ENCODE measurements at places on chromosomes 1 and 21.

- no peak for DNase-seq
Observed at GRCh38 chr1:22916471-22916820, 56.2 kb downstream of the LACTBL1 start.

- no peak for DNase-seq
Observed at GRCh38 chr1:168782559-168783116, 53.6 kb upstream of the DPT start.

DNA sequence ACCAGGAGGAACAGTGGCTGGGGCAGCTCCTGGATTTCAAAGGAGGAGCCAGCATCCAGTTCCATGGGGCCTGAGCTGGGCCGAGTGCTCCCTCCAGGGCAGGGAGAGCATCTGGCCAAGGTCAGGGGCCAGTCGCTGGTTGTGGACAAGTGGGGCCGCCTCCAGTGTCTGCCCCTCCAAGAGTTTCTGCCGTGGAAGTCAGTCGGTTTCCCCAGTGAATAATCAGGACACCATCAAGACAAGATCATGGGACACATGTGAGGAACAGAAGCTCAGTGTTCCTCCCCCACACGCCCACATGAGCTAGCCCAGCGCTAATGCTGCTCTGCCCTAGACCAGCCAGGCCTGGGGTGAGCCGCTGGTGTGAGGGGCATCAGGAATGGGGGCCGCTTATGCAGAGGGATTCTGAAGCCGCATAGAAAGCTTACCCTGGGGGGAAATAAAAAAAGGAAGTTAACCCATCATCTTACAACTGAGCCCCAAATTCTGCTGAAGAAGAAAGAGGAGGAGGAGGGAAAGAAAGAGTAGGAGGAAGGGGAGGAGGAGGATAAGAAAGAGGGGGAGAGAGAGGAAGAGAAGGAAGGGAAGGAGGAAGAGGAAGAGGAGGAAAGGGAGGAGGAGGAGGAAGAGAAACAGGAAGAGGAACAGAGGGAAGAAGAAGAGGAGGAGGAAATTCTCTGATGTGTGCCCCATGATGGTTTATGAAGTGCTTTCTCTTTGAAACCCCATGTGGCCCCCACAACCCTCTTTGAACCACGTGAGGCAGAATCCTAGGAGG lies 198.4 kb downstream of the MATN1 start:
- DNase-seq, result no peak

GRCh38 chr1:187032316-187032981 lies 203.7 kb downstream of the PLA2G4A start:
- no peak for DNase-seq

GRCh38 chr1:57947471-57947870 lies 523.6 kb upstream of the DAB1 start:
- no peak for DNase-seq

GRCh38 chr1:232344791-232345399 lies 285.0 kb downstream of the SIPA1L2 start:
- DNase-seq, result no peak

DNA sequence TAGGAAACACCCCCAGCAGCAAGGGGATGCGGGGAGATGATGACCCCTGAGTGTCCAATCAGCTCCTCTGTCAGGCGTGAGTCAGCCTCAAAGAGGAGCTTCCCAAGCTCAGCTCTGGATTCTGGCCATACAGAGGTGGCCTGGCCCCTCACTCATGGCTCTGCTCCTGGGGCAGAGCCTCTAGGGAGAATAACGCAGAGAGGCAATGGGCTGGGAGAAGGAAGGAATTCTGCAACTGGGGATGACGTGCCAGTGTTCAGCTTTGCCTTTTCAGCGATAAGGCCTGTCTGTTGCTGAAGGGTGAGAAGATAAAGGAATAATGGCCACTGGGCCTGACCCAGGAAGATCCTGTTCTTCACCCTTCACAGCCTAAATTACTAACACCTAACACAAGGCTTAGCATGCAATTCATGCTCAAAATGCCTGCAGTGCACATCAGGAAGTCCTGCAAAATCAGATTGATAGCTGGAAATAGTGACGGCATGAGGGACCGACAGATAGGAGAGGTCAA lies 92.2 kb downstream of the TBX19 start:
- DNase-seq, result no peak

DNA sequence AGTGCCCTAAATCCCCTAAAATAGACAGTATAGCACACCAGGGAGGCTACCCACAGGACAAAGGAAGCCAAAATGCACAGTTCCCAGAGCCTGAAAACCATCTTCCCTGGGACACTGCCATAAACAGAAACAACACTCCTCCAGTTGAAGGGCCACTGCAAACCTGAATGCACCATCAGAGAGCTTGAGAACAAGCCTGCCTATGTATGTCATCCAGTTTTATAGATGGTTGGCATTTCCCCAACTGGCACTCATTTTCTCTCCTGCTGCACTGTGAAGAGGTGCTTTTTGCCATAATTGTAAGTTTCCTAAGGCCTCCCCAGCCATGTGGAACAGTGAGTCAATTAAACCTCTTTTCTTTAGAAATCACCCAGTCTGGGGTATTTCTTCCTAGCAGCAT lies 169.0 kb downstream of the AGBL4 start:
- no peak for DNase-seq

- DNase-seq, result no peak
Observed at GRCh38 chr1:199083680-199084079, 444.8 kb downstream of the PTPRC start.

DNA sequence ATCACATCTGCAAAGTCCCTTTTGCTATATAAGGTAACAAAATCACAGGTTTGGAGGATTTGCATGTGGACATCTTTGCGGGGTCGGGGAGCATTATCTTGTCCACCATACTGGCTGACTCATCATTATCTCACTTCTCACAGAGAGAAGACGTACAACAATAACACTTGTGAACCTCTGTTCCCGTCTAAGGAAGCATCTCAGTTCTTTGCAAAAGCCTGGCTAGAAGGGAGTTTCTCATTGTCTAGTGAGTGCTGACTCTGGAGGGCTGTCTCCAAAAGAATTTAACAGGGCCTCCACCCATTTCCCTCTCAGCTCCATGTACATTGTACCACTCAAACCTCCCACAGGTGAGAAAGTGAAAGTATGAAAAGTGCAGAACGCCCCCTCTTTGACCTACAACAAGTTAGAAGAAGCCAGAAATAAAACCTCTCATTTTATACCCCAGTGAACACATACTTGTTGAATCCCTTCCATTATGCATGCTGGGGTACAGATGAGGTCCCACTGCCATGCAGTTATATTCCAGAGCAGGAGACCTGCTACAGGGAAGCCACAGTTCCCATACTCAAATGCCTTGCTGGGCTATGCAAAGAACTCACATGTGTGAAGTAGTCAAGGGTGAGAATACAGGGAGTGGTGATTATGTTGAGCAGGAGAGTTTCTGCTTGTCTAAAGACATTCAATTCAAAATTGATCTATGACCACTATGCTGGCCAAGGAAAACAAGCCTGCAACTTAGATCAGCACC lies 121.7 kb upstream of the PRDX6 start:
- DNase-seq, result no peak

GRCh38 chr1:194103516-194104246 lies 917.3 kb upstream of the B3GALT2 start:
- DNase-seq, result no peak

- DNase-seq, result peak; percentile 46
Observed at GRCh38 chr1:201876148-201876818, 12.4 kb upstream of the SHISA4 start.

DNA sequence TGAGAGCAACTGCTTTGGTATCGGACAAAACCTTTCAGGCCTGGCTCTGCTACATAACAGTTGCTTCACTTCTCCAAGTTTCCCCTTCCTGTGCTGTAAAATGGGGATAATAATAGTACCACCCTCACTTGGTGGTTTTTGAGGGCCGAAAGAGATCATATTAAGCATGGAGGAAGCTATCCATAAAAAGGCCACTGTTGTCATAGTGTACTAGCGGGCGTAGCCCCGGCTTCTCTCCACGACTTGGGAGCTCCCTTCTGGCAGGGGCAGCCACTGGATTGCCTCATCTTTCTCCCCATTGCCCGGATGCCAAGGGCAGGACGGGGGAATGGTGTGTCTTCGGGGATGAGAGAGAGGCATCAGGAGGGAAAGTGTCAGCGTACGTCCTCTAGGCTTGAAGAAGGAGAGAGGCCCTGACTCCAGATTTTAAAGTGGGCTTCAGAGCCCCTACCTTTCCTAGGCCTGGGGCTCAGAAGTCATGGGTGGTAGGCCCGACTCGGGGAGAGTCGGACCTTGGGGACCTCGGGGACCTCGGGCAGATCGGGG lies 548 bp upstream of the MFSD2A start:
- no peak for DNase-seq

- no peak for DNase-seq
Observed at GRCh38 chr1:180241716-180242544, 11.9 kb downstream of the LHX4 start.

GRCh38 chr1:112296908-112297307 lies 99.1 kb upstream of the CTTNBP2NL start:
- no peak for DNase-seq

GRCh38 chr1:66468722-66469121 lies 65.2 kb upstream of the SGIP1 start:
- no peak for DNase-seq

GRCh38 chr1:87123610-87124009 lies 205.1 kb upstream of the LMO4 start:
- no peak for DNase-seq

- DNase-seq, result peak; percentile 85
Observed at GRCh38 chr1:68293609-68294366, 61.5 kb upstream of the WLS start.

DNA sequence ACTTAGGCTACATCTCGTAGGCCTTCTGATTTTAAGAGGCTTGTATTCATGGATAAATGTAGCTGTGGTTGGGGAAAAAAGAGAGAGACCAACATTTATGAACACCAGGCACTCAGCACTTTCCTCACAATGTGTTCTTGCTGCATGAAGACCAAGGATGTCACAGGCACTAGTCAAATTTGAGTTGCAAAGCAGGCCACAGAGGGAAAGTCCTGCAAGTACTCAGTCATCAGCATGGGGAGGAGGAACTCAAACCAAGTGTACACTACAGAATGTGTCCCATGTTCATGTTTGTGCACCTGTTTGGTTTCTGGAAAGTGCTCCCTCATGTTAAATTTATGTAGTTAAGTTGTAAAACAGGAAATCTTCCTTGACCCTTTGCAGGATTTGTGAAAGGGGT lies 8.7 kb upstream of the MAP3K7CL start:
- no peak for DNase-seq

DNA sequence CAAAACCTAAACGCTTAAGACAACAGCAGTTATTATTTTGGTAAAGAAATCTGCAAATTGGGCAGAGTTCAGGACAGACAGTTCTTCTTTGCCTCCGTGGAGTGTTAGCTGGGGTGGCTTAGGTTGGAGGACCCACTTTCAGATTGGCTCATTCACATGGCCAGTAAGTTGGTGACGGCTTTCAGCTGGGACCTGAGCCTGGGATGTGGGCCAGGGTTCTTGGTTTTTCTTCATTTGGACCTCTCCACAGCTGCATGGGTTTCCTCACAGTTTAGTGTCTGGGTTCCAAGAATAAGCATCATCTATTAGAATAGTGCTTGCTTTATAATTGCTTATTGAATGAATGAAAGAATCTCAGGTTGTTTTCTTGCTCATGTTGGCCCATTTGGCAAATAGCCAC lies 72.2 kb downstream of the ATF6 start:
- no peak for DNase-seq

DNA sequence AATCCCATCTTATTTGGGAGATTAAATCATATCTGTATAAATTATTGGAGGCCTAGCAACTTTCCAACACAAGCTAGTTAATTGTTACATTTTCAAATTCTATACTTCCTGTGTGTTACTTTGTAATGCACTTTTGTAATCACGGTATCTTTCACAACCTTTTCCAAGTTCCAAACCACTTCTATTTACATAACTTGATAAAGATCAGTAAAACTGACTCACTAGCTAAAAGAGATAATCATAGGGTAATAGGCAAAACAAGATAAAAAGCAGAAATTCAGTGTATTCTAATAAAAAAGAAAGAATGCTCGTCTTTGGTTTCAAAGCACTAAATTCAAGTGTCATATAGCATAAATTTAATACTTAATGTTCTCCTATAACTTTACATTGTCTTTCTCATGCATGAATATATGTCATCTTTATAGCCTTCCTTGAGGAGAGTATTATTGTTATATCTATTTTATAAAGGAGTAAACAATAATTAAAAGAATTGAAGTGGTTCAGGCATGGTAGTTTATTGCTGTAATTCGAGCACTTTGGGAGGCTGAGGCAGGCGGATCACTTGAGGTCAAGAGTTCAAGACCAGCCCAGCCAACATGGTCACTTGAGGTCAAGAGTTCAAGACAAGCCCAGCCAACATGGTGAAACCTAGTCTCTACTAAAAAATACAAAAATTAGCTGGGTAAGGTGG lies 66.4 kb downstream of the RGS13 start:
- DNase-seq, result no peak

DNA sequence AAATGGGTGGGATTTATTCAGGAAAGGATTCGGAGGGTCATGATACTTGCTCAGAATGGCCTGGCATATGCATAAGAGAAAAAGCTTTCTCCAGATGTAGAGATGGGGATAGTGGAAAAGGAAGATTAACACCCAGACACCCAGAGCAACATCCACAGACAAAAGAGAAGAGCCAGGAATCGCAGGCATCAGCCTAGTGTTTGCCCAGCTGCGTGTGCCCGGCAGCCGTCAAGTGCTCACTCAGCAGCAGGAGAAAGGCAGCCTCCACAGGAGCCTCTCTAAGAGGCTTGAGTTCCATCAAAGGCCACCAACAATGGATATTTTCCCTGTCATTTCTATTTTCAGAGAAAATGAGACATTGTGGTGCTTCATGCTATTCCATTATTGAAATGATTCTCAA lies 54.7 kb downstream of the NTPCR start:
- no peak for DNase-seq

GRCh38 chr1:36023098-36023769 lies 60.7 kb upstream of the TEKT2 start:
- no peak for DNase-seq

- DNase-seq, result no peak
Observed at GRCh38 chr1:34612091-34612827, 142.6 kb upstream of the GJB5 start.
